ENCODE measurements at places on chromosomes 11 and 22.

- DNase-seq, result no peak
Measured at GRCh38 chr22:46653596-46653995, 33.4 kb downstream of the GRAMD4 start.

- DNase-seq, result no peak
Measured at GRCh38 chr11:4050138-4050537, 44.5 kb upstream of the RRM1 start.

GRCh38 chr22:36635483-36635882, 68.1 kb downstream of the CACNG2 start:
- DNase-seq, result no peak

DNA sequence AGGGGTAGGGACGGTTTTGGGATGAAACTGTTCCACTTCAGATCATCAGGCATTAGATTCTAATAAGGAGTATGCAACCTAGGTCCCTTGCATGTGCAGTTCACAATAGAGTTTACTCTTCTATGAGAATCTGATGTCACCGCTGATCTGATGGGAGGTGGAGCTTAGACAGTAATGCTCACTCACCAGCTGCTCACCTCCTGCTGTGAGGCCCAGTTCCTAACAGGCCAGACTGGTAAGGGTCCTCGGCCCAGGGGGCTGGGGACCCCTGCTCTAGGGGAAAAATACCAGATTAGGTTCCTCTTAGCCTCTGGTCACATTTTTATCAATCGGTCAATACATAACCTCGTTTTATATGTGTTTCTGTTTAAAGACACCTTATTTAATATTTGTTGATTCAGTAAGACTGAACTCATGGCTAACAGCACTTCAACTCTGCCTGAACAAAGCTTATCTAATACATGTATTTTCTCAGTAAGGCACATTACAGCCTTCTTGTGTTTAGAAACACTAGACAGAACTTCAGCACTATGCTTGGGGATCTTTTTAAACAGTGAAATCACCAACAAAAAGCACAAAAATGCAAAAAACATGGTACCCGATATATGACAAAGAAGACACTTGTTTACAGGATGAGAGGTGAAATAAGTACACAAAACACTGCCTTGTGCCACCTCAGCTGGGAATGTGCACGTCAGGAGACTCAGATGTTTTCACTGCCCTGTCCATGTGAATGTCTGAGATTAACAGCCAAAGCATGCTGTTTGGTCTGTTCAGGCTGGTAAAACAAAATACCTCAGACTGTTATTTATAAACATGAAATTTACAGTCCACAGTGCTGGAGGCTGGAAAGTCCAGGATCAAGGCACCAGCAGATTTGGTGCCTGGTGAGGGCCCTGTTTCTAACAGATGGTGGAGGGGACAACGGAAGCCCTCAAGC, 107.5 kb downstream of the USP35 start:
- no peak for DNase-seq

DNA sequence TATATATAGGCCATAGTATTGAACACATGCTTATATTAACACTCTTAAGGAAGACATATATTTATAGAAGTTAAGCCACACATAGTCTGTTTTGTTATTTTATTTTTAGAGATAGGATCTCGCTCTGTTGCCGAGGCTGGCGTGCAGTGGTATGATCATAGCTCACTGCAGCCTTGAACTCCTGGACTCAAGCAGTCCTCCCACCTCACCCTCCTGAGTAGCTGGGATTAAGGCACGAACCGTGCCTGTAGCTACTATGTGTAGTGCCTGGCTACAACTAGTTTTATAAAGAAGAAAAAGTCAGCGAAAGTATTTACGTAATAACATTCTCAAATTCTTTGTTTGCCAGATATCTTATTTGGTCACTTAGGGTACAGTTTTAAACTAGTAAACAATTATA, 5.6 kb upstream of the UCP2 start:
- no peak for DNase-seq

GRCh38 chr22:38751422-38752346, 4.1 kb downstream of the SUN2 start:
- DNase-seq, result peak; percentile 77

GRCh38 chr11:14636119-14636518, 7.5 kb upstream of the PDE3B start:
- no peak for DNase-seq

DNA sequence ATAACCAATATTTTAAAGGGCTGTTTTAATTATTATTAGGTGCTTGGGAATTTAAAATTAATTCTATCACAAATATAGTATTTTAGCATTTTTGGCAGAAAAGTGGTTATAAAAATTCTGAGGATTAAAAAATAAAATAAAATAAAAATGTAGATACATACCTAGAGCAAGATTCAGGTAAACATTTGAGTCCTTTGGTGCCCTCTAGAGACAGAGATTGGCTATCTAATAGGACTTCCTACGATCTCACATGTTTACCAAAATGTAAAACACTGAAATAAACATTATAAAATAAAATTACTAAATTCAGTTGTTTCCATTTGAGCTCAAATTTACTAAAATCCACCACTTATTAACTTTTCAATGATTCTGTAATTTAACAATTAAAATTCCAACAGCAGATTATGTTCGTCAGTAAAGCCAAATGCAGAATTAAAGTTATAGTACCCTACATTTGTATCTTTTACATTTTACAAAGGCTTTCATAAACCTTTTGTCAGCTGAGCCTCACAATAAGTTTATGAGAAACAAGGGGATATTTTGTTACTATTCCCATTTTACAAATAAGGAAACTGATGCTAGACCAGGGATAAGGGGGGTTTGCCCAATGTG, 27.7 kb downstream of the SLC36A4 start:
- DNase-seq, result peak; percentile 6

- DNase-seq, result no peak
Measured at GRCh38 chr11:62860835-62861563, 19.7 kb upstream of the SLC3A2 start.

DNA sequence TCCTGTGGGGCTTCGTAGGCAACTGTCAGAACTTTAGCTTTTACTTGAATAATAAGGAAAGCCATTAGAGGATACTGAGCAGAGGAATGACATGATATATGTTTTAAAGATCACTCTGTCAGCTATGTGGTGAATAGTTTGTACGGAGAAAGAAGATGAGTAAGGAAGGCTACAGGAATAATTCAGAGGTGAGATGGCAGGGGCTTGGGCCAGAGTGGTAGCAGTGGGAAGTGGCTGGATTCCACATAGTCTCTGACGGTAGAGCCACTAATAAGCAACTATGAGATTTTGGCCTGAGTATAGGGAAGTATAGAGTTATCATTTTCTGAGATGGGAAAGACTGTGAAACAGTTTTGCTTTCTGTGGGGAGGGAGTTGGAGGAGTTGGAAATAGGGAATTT, 93.9 kb upstream of the MTMR2 start:
- DNase-seq, result no peak

DNA sequence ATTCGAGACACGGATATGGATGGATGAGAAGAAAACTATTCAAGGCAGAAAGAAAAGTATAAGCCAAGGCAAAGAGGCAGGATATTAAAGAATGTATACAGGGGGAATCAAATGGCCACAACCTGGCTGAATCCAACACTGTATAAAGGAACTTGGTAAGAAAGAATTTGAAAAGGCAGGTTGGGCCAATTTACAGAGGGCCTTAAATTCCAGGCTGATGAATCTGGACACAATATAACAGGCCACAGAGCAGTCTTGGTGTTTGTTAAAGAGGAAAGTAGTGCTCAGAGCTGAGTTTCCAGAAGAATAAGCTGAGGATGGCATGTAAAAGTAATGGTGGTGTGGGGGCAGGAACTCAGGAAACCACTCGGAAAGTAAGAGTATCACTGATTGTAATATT, 72.3 kb upstream of the POU2AF2 start:
- no peak for DNase-seq

All from CD4-positive, alpha-beta T cell treated with Interferon alpha-2 for 1 hour (primary cell).